Non-pigmented ciliary epithelial cell (primary cell): ENCODE measurements at places on chromosomes 5 and 9.
A peak's percentile ranks its signal among the peaks of the same experiment; 100 is the strongest.

GRCh38 chr5:65440456-65440855 lies 41.3 kb downstream of the ADAMTS6 start:
- no peak for DNase-seq

- DNase-seq, result no peak
These were observed 158.2 kb upstream of the FST start for GRCh38 chr5:53322257-53322656.

DNA sequence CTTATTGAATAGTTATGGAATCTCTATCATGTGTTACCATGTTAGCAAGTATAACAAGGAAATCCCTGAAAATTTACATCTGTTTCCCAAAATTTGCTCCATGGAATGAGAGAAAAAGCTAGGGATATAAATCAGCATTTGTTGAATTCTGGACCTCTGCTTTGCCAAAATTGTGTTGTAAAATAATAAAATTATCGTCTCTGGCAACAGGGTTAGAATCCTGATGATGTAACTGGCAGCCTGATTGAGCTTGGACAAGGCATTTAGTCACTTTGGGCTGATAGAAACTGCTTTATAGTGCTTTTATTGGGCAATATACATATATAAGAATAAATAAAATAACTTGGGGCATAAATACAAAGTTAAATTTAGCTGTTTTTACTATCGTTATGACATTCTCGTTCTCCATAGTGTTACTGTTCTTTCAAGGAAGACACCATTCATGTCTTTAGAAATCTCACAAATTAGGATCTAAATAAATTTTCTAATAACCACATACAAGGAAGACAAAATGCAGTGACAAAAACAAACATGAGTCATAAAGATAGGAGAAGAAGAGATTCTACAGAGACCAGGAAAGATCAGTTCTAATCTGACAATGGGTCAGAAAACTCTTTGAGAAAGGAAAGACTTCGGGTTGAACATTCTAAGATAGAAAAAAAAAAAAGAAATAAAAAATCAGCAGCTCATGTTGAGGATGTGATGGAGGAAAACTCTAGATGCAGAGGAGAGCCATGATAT lies 145.0 kb upstream of the CDH10 start:
- DNase-seq, result no peak

DNA sequence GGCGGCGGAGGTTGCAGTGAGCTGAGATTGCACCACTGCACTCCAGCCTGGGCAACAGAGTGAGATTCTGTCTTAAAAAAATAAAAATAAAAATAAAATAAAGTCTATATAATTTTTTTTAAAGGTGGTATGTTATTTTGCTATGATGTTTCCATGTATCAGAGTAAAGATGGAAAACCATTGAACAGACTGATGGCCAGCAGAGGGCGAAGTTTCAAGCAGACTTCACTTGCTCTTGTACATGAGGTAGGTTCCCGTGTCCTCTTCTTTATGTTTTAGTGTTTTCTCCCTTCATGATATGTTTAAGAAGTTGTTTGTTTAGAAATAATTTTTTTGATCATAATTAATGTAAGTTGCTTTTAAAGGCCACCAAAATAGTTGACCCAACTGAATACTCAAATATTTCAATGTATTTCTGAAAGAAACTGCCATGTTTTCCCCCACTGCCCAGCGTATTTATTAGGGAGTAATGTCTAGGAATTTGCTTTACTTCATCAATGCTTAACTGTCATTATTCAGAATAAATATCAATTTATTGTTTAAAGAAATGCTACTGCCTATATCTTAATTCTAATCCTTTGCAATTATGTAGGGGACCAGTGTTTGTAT lies 146.4 kb downstream of the HACD4 start:
- DNase-seq, result peak; percentile 17

DNA sequence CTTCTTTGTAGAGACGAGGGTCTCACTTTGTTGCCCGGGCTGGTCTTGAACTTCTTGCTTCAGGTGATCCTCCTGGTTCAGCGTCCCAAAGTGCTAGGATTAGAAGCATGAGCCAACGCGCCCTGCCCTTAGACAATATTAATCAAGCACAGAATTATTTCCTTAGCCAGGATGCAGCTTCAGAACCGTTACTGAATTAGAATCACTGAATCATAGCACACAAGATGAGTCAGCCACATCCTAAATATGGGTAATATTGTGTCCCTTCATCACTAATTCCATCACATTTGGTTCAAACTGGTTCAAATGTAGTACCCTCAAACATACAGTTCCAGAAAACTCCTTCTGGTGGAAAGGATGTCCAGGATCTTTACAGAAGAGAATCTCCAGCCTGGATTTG lies 82.7 kb downstream of the BNC2 start:
- peak; percentile 30 for DNase-seq

DNA sequence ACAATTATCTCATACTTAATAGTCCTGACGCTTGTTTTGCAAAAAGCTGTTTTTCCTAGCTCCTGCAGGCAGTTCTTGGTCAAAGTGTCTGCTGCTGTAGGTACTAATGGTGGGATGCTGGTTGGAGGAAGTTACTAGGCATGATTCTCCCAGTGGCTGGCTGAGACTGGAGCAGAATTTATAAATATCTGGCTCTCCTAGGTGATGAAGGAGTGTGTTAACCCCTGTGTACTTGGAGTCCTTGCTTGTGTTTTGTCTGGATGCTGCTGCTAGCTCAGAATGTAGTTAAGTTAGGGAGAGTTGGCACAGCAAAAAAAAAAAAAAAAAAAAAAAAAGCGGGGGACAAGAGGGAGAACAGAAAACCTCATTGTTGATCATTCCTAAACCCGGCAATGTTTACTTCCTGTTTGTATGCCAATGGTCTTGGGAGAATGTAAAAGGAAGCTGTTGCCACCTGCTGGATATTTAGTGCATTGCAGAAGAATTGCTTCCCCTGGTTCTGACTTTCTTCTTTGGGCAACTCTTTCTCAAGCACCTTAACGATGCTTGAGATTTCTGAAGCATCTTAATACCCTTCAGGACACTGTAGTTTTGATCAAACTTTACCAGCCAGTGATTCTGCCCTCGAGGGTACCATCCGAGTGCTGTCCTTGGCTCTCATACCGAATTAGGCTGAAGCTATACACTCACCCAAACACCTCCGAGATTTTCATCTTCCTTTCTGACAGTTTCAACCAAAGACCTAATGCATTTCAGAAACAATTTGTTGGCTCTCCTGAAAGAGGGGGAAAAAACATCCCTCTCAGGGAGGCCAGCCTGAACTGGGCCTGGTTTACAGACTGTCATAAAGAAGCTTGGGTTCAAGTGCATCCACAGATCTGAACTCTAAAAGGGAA lies 71.7 kb upstream of the WWC1 start:
- DNase-seq, result peak; percentile 35

DNA sequence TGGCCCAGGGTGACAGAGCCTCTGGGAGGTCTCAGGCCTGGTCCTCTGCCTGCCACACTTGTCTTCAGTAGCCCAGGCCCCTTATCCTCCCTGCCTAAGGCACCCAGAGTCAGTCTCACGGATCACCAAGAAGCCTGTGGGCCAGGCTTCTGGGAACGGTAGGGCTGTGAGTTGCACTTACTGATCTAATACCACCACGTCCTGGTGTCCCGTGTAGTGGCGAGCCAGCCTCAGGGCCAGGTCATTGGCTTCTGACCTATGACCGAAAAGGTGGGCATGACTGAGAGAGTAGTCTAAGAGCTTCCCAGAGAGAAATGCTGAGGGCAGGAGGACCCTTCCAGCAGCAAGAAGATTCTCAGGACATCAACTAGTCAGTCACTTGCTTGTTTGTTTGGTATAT lies 7.4 kb downstream of the PHYKPL start:
- no peak for DNase-seq

DNA sequence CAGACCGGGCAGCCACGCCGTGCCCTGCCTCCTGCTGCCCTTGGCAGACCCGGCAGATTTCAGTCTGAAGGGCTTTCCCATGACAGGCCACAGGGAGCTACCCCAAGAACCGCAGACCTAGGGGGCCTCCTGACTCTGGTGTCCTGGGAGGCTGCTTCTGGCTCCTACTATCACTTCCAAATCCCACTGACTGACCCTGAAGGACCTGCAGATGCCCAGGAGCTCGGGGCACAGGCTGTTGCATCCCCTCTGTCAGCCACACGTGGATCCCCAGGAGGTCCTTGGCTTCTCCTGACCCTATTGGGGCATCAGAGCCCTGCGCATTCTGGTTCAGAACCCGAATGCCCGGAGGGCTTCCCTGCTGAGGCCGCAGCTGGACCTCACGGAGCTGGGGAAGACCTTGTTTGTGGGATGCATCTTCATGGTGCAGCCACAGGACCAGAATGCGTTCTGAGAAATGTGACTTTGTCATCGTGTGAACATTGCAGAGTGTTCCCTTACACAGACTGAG lies 81.3 kb upstream of the IRX4 start:
- DNase-seq, result no peak

- no peak for DNase-seq
These were observed 113.3 kb upstream of the CAST start for GRCh38 chr5:96548905-96549304.

- DNase-seq, result no peak
These were observed 9.7 kb downstream of the MYO10 start for GRCh38 chr5:16926417-16926816.

GRCh38 chr9:20728493-20729220 lies 44.6 kb downstream of the FOCAD start:
- peak; percentile 22 for DNase-seq

GRCh38 chr5:138366632-138367382 lies 14.3 kb downstream of the KDM3B start:
- DNase-seq, result no peak

GRCh38 chr5:125602184-125602583 lies 821.0 kb upstream of the GRAMD2B start:
- DNase-seq, result no peak

DNA sequence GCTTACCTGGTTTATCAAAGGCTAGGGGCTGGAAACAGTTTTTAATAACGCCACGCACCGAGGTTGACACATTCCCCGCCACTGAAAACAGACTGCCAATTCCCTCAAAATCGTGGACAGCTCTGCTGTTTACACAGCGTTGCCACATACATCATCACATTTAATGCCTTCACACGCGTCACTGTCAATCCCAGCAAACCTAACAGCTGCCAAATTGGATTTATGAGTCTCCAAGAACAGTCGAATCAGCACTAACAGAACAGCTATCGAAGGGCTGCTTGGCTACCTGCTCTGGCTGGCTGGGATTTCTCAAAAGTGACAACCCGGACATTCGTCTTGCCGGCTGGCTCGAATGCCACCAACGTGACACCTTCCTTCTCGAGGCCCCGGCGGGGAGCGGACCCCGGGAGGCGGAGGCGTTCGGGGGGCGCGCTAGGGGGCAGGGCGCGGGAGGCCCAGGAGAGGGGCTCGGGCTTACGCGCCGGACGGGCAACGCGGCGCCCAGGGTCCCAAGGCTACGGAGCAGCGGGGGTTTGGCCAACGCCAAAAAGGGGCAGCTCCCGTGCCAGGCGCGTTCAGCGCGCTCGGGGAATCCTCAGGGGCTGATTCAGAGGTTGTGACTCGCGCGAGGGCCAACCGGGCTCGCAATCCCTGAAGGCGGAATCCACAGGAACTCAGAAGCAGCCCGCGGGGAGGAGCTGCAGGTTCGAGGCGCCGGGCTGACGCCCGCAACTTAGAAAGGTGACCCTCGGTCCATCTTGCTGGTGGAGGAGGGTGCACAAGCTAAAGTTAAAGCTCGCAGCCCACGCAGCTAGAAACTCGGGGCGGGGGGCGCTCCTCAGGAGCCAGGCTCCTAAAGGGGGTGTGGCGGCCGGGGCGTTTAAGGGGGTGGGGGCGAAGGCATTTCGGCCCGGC lies 1.2 kb downstream of the CDC14B start:
- DNase-seq, result no peak

GRCh38 chr9:123942542-123942941 lies 12.6 kb upstream of the DENND1A start:
- DNase-seq, result no peak

DNA sequence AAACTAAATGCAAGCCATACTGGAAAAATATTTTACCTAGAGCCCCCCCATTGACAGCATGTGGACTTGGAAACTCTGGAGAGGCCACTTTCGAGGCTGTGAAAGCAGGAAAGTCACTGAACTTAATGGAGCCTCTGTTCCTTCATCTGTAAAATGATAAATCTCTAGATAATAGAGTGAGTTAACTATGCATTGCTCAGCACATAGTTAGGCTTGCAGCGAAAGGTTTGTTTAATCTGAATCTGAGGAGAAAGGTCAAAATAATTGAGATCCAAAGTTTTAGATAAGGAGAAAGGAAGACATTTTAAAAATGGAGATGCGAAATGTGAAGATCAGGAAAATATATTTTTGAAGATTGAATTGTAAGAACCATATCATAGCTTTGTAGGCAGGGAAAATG lies 4.6 kb downstream of the PCSK5 start:
- no peak for DNase-seq

DNA sequence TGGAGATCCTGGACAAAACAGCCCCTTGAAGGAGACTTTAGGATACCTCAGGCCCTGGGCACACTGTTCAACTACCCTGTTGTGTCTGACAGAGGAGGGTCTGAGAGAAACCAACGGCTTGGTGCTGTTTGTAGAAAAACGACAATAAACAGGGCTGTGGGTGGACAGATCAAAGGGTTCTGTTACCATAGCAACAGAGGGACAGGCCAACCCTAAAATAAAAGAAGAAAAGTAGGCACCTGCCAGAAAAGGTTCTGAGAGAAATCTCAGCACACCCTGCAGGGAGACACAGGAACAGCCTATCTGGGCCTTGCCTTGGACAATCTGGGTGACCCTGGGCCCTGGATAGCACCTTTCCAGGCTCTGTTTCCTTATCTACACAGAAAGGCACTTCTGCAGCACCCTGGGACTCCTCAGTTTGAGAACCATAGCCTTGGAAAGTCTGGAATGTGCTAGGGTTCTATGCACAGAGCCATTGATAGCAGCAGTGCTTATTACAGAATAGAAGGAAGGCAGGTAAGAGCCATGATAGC lies 104.8 kb upstream of the TBC1D2 start:
- DNase-seq, result no peak

GRCh38 chr5:175840050-175840841 lies 31.1 kb upstream of the CPLX2 start:
- no peak for DNase-seq

GRCh38 chr9:84138541-84138940 lies 157.9 kb downstream of the RMI1 start:
- no peak for DNase-seq

- no peak for DNase-seq
These were observed 644.9 kb downstream of the CCDC171 start for GRCh38 chr9:16197578-16198370.

DNA sequence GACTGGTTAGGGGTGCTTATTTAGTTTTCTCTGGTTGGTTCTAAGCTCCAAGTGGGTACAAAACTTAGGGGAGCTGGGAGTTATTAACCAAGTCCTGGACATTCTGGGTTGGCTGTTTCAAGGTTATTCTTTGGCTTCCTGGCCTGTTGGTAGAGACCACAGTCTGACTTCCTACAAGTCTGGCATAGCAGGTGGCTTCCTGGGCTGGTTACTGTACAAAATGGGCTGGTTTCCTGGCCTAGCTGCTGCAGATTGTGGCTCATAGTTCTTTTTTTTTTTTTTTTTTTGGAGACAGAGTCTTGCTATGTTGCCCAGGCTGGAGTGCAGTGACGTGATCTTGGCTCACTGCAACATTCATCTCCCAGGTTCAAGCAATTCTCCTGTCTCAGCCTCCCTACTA lies 46.3 kb upstream of the BARHL1 start:
- DNase-seq, result no peak
